NCI-H1092 (cell line): ENCODE measurements at places on chromosomes 11 and 22.

DNA sequence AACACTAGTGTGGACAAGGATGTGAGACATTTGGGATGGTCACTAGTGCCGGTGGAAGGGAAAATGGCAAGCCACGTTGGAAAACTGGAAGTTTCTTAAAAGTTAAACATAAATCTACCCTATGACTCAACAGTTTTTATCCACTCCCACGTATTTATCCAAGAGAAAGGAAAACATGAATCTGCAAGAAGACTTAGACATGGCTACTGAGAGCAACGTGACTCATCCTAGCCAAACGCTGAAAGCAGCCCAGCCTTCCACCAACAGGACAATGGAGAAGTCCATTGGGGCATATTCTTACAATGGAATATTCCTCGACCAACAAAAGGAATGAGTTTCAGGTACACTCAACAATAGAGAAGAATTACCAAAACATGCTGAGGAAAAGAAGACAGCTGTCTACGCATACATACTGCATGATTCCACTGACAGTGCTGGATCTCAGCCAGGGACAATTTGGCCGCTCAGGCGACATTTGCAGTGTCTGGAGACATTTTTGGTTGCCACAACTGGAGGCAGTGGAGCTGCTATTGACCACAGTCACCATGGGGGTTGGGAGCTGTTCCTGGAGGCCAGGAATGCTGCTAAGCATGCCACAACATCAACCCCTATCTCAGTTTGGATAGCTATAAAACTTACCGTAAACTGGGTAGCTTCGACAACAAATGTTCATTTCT lies 21.2 kb downstream of the SYT13 start:
- DNase-seq, result no peak

- no peak for DNase-seq
Measured at GRCh38 chr22:37905534-37906363, at the start of gene MICALL1. MICALL1 (plus strand) TSS chr22:37906297; CDS start chr22:37906423, 126 bp downstream.

GRCh38 chr11:7520011-7520942 lies 6.5 kb downstream of the PPFIBP2 start:
- no peak for DNase-seq

GRCh38 chr11:113553915-113554314 lies 78.7 kb upstream of the DRD2 start:
- DNase-seq, result no peak

DNA sequence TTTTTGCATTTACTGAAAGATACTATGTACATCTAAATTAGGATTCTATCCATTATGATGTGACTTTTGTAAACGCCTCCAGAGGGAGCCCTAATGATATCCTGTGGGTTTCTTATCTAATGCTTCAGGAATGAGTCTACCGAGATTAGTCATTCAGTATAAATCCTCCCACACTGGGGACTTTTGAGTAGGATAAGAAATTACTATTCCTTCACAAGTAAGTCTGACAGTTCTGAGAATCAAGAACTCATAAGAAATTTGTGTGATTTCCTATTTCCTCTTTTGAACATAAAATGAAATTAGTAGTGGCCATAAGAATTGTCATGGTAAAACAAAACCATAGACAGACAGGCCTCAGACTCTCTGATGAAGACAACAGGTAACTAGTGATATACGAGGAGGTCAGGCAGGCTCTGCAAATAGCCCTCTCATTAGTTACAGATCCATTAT lies 10.0 kb upstream of the OR5M1 start:
- peak; percentile 9 for DNase-seq

DNA sequence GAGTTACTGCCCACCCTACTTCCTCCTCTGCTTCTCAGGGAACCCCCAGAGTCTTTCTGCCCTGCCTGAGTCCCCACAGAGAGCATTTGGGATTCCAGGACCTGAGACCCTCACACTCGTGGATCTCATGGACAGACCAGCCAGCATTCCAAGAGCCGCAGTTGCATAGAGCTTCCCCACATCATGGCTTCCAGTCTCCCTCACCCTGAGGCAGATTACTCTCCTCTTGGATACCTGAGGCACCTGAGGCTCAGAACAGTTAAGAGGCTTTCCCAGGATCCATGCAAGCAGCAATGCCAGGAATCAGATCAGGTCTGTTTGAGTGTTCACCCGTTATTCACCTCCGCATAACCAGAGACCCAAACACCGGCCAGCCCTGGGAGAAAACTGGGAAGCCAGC lies 102.2 kb downstream of the TRIM29 start:
- DNase-seq, result no peak

DNA sequence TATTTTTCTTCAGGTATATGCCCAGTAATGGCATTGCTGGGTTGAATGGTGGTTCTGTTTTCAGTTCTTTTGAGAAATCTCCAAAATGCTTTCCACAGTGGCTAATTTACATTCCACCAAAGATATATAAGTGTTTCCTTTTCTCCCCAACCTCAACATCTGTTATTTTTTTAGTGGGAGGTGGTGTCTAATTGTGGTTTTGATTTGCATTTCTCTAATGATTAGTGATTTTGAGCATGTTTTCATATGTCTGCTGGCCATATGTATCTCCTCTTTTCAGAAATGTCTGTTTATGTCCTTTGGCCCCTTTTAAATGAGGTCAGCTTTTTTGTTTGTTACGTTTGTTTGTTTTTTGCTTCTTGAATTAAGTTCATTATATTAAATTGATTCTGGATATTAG lies 760.2 kb downstream of the KCNA4 start:
- no peak for DNase-seq

DNA sequence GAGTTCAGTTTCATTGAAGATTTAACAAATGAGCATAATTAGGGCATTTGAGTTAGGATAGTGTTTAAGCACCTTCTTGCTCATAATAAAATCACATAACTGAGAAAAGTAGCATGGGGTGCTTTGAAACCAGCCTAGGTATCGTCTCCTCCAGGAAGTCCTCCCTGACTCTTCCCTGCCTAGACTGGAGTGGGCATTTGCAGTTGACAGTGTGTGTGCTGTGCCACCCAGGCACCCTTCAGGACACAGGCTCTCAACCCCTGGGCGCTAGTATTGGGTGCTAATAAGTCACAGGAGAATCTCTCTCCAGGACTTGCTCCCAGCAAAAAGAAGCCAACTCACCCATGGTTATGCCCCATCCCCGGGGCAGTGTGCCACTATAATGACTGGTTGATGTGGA lies 584.1 kb downstream of the INSC start:
- no peak for DNase-seq

- DNase-seq, result no peak
Measured at GRCh38 chr11:122179961-122180834, 64.2 kb upstream of the BLID start.

DNA sequence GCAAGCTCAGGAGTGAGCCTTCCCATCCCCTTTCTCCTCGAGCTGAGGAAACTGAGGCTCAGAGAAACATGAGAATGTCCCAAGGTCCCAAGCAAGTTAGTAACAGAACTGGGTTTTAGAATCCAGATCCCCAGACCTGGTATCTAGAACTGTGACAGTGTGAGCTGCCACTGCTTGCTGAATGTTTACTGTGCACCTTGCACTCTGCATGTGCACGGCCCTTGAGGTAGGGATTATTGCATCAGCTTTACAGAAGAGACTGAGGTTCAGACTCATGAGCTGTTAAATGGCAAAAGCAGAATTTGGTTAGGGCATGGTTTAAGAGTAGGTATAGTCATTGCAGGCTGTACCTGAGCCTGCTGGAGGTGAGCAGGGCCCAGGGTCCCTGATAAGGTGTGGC lies 3.8 kb upstream of the MPPED1 start:
- no peak for DNase-seq

DNA sequence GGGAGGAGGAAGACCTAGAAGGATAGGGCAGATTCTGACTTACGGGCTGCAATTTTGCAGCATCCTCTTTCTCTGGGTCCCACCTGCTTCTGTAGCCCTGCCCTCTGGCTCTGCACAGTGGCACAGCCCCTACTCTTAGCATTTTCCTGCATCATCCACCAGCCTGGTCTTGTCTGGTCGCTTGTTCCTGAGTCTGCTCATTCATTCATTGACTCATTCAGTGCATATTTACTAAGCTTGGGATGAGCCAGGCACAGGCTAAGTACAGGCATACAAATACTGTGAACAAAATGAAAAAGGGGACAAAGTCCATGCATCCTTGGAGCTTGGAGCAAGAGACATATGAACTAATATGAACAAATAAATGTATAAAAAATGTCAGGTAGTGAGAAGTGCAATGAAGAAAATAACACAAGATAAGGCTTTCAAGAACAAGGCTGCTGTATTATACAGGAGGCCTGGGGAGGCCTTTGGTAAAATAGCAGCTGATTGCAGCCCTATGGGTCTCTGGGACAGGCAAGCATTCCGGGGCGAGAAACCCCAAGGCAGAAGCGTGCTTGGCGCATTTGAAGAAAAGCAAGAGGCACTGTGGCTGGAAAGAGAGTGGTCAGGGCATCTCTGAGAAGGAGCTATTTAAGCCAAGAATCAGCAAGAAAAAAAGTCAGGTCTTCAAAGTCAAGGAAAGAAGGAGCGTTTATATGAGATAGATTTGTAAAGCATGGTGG lies 108.0 kb upstream of the ALX4 start:
- no peak for DNase-seq

- DNase-seq, result no peak
Measured at GRCh38 chr11:16986434-16987204, 27.6 kb downstream of the PLEKHA7 start.

DNA sequence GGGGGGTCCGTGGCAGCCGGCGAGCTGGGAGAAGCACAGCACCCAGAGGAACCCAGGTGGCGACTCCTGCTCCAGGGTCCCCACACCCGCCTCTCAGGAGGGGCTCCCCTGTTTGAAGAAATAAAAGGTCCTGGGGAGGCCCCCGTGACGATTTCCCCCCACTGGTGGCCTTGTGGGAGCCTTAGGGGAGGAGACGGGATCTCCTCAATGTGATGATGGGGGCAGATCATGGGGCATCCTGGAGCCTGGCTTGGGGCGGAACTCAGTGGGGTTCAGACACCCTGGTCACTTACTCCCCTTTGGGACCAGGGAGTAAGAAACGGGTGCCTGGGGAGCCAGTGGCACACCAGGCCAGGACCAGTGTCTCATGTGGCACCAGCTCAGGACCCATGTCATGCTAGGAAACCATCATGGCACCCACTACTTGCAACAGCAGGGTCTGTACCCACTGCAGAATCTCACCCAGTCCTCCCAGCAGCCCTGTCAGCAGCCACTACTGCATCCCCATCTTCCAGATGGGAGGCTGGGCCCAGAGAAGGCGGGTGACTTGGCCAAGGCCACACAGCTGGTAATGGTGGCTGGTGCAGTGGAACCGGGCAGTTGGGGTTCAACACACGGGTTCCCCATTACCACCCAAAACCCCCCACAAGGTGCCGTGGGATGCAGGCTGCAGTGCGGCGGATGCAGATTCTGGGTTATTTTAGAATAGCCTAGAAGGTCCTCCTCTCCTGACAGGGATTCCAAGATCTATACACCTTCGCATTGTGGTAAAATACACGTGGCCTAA lies 130.7 kb downstream of the CTTN start:
- no peak for DNase-seq

GRCh38 chr22:39301926-39302325 lies 17.5 kb downstream of the RPL3 start:
- DNase-seq, result no peak

GRCh38 chr11:125235071-125235471 lies 70.5 kb downstream of the PKNOX2 start:
- DNase-seq, result no peak

DNA sequence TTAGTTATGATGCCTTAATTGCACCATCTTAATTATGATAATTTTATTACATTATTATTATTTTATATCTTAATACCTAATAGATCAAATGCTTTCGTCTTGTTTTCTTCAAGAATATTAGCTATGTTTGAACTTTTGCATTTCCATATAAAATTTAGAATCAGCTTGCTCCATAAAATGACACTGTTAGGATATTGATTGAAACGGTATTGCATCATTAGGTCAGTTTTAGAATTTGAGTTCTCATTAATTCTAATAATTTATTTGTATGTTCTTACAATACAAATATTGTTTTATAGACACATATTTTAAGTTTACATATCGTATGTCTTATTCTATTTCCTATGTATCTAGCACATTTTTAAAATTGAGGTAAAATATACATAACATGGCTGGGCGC lies 6.7 kb downstream of the CFAP68 start:
- no peak for DNase-seq

GRCh38 chr22:50102946-50103345 lies 13.1 kb downstream of the MOV10L1 start:
- DNase-seq, result no peak
